ENCODE measurements at places on chromosomes 4 and X.

DNA sequence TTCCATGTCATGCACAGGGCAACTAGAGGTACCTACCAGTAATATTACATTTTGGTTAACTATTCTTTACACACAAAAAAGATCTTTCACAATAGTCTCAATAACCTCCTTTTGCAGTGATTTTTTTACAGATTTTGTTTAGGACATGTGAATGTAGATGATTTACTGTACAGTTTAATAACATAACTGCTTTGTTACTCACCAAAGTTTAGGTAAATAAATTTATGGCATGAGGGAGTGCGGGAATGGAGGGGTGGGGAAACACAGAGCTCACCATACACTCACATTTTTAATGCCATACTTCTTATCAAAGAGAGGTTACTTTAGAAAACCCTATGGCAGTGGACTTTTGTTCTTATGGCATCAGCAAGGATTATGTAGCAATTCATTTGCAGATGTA, 93.1 kb upstream of the TEX13A start:
- DNase-seq, result no peak

- no peak for DNase-seq
These were observed 400.1 kb upstream of the PABPC4L start for GRCh38 chr4:134601706-134602105.

- DNase-seq, result no peak
These were observed 39.3 kb downstream of the RNF212 start for GRCh38 chr4:1074077-1074476.

GRCh38 chrX:14698790-14699189, 169.5 kb downstream of the GLRA2 start:
- DNase-seq, result no peak

DNA sequence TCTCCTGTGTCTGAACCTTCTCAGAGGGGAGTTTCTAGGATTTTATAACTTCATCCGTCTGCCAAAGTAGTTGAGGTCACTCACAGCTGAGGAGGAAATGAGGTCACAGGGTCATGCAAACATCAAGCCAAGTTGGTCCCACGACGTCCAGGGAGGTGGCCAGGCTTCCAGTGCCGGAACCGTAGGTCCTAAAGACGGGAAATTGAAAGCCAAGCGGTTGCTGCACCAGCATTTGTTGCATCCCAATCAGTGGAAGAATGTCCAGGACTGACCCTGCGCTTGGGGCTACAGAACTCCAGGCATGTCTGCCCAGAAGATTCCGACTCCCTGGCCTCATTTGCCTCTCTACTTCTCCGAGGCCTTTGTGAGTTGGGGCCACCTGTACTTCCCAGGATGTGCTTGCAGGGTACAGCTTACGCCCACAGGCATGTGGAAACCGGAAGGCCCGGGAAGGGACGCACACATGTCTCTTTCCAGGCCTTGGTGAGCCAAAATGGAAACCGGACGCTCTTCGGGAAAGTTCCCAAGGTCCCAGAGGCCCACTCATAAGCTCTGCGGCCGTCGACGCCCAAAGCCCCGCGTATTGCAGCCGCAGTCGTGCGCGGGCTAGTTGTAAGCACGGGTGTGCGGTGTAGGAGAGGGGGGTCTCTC, 9.3 kb downstream of the PRDM8 start:
- no peak for DNase-seq

GRCh38 chr4:154029171-154029570, 240.3 kb upstream of the SFRP2 start:
- no peak for DNase-seq

DNA sequence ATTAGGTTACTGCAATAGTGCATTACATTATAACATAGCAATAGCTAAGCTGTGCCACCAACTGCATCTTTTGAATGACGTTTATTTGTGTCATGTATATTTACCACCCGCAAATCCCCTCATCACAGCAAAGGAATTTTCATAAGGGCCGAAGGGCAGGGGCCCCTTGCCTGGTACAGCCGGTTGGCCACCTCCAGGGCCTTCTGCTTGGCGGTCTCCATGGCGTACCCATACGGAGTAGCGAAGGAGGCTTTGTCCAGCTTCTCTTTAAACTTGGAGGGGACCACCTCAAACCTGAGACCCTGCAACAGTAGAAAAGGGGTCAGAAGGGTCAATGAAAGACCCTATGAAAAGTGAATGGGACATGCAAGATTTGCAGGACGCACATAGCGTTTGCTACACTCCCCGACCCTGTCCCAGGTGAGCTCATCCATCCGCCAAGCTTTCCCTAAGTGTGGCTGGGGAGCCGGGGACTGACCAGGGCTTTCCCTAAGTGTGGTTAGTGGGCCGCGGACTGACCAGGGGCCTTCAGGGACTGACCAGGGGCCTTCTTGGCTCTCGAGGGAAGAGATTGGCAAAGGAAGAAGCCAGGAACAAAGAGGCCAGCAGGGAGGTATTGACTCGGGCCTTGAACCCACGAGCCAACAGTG, 10.6 kb downstream of the ASMTL start:
- DNase-seq, result no peak

DNA sequence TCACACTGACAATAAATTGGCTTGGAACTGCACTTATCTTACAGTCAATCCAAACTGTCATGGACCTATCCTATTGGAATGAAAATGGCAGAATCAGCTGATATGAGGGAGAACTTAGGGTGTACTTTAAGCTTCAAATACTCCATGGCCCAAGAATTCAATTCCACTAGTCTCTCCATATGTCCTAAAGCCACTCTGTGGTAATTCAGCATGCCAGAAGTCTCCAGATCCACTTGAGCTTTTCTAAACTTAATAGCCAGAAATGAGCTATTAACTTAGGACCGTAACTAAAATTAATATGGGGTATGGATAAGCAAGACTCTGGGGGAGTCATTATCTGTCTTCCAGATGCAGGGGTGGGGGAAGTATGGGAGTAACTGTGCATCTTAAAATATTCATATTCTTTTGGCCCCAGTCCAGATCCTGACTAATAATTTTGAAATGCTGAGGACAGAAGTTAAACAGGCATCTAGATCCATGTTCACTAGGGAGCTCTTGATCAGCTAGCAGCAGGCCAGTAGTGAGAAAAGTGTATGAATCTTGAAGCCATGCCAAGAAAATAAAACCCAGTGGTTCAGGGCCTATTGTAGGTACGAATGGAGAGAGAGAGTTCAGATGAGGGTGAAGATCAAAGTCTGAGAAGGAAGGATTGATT, 167.6 kb downstream of the DKK2 start:
- DNase-seq, result no peak

GRCh38 chr4:2958446-2958845, 4.8 kb downstream of the NOP14 start:
- DNase-seq, result no peak

- DNase-seq, result no peak
These were observed 767.5 kb upstream of the MAGEB2 start for GRCh38 chrX:29447867-29448266.

- DNase-seq, result no peak
These were observed 174.2 kb upstream of the NOCT start for GRCh38 chr4:138841343-138841742.

DNA sequence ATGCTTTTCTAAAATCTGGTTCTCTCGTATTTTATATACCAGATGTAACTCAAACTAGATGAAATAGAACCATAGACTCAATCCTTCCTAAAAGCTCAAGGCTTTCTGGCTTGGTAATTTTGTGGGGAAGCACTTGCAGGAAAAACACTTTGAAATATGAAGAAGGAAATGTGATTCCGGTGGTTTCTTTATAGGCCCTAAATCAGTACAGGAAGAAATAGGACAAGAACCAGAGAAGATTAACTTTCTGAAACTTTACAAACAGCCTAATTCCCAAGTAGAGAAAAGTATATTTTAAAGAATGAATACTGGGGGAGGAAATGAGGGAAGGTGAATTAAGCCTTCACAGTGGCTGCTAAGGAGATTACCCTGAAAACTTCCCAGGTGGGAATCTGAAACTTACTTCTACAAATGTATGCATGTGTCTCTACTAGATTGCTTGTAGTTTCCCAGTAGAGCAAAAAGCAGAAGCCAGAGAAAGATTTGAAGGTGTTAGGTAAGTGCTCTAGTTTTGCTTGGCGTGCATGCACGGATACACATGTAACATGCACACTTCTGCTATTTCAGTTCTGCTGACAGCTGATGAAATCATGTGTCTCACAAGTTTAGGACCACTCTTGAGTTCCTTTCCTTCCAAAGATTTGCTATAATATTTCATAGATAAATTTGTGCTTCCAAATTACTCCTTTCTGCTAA, 92.1 kb downstream of the AFF1 start:
- DNase-seq, result no peak

GRCh38 chr4:183185559-183185958, 86.5 kb downstream of the WWC2 start:
- no peak for DNase-seq

- no peak for DNase-seq
These were observed 255.1 kb upstream of the VEGFC start for GRCh38 chr4:177047851-177048174.

DNA sequence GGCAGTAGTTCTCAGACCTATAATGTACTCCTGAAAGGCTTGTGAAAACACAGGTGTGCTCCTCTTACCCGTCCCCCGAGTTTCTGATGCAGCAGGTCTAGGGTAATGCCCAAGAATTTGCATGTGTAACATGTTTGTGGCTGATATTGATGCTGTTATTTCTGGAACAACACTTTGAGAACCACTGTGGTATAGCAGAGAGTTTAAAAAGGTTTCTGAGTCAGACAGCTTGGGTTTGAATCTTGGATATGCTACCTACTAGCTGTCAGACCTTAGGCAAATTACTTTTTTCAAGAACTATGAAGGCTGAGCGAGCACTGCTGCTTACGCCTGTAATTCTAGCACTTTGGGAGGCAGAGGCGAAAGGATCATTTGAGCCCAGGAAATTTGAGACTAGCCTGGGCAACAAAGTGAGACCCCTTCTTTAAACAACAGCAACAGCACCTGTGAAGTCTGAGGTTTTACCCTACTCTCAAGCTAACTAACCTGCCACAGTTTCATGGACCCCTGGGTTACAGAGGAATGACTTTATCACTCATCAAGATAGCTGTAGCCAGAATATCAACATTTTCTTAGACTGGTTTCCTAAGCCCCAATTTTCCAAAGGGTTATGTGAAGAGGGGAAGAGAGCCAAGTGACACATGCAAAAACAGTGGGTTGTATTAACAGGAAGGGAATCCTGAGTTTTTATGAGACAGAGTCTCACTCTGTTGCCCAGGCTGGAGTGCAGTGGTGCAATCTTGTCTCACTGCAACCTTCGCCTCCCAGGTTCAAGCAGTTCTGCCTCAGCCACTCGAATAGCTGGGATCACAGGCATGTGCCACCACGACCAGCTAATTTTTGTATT, 5.1 kb downstream of the AFF1 start:
- no peak for DNase-seq

- no peak for DNase-seq
These were observed 21.1 kb upstream of the HNRNPD start for GRCh38 chr4:82394896-82395295.

DNA sequence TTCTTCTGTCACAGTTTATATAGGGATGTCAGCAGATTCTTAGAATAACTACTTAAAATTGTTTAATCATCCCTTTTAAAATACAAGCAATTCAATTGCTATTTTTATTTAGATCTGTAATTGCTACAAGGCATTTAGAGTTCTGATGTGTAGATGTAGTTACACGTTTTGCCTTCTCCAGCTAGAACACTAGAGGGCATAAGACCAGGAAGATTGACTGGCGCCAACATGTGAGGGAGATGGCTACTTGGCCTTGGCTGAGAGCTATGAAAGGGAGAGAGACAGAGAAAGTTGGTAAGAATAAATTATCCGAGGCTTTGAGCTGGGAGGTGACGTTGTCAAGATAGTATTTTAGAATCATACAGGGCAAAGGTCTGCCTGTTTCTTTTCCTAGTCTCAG, 563.7 kb upstream of the PRKX start:
- DNase-seq, result no peak

- DNase-seq, result no peak
These were observed 51.0 kb downstream of the TRIM2 start for GRCh38 chr4:153255233-153255632.

GRCh38 chr4:39048311-39048710, 13.7 kb upstream of the KLHL5 start:
- DNase-seq, result no peak

Measured in hippocampal formation (tissue), 2 donors.